ENCODE measurements at places on chromosomes 6 and 20.

- no peak for DNase-seq
These were observed 516.1 kb upstream of the MAN1A1 start for GRCh38 chr6:119865466-119866350.

GRCh38 chr20:17680836-17681725 lies 961 bp downstream of the RRBP1 start:
- peak; percentile 84 for DNase-seq

DNA sequence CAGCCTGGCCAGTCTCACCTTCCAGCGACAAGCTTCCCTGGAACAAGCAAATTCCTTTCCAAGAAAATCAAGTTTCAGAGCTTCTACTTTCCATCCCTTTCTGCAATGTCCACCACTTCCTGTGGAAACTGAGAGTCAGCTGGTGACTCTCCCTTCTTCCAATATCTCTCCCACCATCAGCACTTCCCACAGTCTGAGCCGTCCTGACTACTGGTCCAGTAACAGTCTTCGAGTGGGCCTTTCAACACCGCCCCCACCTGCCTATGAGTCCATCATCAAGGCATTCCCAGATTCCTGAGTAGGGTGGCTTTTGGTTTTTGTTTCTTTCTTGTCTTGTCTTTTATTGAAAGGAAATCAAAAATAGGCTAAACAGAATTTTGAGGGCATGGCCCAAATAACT lies 24.3 kb downstream of the MYCT1 start:
- DNase-seq = no peak

GRCh38 chr20:43681991-43682410 lies 15.1 kb downstream of the MYBL2 start:
- DNase-seq = no peak

DNA sequence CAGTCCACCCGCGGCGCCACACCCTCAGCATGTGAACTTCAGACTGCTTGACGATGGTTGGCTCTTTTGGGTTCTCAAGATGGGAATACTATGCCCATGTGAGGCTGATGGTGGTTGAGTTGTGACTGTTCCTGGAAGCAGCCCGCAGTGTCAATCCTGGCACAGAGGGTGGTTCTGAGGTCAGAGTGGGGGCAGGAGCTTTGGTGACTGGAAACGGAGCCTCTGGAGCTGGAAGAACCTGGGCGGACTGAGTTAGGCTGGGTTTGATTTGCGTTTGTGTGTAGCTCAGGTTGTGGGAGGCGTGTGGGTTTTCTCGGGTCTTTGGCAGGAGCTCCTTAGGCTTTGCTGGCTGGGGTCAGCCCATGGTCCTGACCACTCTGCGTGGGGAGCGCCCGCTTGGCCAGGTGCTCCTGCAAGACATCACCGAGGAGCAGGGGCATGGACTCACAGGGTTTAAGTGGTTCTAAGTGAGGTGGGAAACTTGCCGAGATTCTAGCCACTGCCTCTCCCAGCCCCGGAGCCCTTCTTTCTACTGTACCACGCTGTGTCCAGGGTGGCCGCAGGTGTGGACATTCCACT lies 37.3 kb upstream of the SLC22A1 start:
- DNase-seq = no peak

GRCh38 chr20:4192378-4193068 lies 177.2 kb upstream of the RNF24 start:
- DNase-seq = no peak

- no peak for DNase-seq
These were observed 529.6 kb upstream of the RNF217 start for GRCh38 chr6:124432620-124433019.

DNA sequence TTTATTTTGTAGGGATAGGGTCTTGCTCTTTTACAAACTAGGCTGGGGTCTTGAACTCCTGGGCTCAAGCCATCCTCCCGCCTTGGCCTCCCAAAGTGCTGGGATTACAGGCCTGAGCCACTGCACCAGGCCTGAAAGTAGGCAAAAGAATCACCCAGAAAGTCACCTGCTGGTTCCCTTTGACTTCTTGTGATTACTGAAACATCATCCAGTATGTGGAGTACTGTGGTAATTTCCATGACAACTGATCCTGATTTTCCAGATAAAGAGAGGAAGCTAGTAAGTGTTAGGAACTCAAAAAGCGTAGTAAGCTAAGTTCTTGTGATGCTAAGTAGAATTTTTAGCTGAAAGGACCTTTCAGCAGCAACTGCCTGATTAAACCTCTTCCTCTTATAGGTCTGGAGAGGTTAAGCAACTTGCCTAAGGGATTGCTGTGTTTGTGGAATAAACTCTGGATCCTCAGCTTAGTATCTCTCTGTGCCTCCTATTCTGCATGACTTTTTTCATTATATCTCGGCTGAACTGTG lies 16.8 kb downstream of the RALY start:
- no peak for DNase-seq

Data from head of caudate nucleus (tissue), 42 donors.